NCI-H187 treated with DMSO at 0.1 percent for 48 hours (cell line): ENCODE measurements at places on chromosomes 12 and 14.

- no peak for DNase-seq
Measured at GRCh38 chr12:125794401-125794800, 729.2 kb downstream of the AACS start.

- DNase-seq = no peak
Measured at GRCh38 chr12:3311027-3311402, 180.0 kb upstream of the PRMT8 start.

- no peak for DNase-seq
Measured at GRCh38 chr12:79563021-79563740, 127.6 kb downstream of the PAWR start.

- DNase-seq = no peak
Measured at GRCh38 chr12:77535734-77536133, 295.0 kb upstream of the NAV3 start.

GRCh38 chr14:66365388-66365787, 120.8 kb upstream of the CCDC196 start:
- DNase-seq = no peak

DNA sequence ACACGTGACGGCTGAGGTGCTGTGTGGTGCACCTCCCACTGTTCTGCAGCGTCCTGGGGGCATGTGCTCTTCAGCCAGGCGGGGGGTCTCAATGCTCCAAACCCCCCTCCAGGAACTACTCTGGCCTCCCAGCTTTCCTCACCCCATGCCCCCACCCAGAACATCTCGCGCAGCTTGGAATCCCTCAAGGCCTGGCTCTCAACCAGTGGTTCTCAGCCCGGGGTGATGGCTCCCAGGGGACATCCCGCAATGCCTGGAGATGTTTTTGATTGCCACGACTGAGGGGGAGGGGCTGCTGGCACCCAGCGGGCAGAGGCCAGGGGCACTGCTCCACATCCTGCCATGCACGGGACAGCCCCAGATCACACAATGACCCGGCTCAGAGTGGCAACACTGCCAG, 78.9 kb upstream of the DICER1 start:
- no peak for DNase-seq

- no peak for DNase-seq
Measured at GRCh38 chr12:12646483-12647072, 34.9 kb downstream of the CREBL2 start.
